ENCODE measurements at places on chromosomes 6 and 20.

DNA sequence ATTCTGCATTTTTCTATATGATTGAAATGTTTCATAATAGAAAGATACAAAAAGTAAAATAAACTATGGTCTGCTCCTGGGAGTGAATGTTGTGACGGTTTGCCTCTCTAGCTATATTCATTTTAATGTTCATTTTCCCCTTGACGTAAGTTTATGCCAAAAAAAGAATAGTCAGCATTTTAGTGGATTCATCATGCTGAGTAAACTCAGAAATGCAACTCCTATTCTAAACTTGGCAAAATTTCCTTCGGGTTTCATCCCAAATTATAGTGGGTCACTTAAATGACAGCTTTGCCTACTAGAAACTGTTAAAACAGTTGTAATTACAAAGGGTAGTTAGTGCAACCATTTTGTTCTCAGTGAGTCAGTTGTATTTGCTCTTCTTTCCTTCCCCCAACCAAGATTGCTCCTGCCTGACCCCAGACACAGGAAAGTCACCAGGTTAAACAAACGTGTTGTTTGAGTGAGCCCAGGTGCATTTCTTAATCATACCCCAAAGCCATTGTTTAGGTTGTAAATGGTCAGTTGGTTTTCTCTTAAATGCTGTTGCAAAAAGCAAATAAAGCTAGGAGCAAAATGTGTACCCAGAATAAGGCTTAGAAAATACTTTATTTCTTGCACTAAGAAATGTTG lies 482.3 kb upstream of the SOX4 start:
- DNase-seq, result no peak

DNA sequence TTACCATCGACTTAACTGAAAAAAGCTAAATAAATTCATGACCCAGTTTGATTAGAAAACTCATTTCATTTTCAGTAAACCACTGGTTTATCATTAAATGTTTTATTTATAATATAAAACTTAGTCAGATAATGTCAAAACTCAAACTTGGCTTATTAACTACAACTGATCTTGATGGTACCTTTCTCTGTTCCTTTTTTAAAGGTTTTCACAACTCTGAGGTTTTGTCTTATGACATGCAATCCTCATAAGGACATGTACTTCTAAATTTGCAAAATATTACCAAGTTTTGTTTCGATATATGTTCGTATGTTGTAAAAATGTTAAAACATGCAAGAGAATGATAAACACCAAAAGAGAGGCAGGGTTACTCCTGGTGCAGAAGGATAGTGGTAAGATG lies 82.5 kb upstream of the PDE10A start:
- no peak for DNase-seq

DNA sequence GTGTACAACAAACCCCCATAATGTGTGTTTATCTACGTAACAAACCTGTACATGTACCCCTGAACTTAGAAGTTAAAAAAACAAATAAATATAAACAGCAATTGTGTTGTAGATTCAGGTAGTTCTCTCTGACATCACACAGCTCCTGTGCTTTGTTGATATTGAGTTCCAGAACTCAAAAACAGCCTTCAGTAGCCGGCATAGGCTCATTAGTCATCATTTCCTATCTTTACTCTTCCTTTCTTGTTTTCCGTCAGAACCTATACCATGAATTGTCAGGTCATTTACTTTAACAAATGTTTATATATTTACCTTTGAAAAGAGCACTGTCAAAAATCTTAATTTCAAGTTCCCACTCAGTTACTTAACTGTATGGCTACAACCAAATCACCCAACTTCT lies 88.8 kb downstream of the ADTRP start:
- DNase-seq, result no peak

DNA sequence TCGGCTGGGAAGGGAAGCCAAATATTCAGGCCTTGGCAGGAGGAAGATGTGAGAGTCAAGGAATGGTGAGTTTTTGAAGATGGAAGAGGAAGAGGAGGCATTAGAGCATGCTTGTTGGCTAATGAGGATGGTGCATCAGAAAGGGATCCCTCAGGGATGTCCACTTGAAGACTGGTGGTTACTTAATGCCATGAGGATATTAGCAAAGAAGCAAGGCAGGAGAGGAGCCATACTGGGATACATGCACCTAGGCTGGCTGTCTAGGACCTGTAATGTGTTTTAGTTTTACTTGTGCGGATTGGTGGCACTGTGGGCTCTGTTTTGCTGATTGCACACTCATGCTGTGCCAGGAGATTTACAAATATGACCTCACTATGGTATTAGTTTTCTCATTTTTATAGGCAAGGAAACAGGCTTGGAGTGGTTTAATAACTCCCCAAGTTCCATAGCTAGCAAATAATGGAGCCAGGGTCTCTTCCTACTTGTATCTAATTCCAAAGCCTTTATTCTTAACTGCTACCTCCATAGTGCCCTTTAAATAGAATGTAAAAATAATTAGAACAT lies 37.8 kb downstream of the NCOA7 start:
- no peak for DNase-seq

DNA sequence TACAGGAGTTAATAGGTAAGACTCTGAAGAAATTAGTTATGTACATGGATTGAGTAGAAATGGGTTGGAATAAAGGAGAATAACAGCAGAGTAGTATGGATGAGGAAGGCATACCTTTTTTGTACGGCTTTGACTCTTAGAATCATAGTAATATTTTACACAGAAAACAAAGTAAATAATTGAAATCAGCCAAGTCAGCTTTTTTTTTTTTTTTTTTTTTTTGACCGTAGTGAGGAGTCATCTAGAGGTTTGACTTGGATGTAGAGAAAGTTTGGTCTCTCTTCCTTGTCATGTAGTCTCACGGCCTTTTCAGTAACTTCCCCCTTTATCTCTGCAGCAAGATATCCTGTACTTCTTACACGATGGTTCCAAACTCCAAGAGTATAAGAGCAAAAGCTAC lies 158.9 kb downstream of the FLRT3 start:
- DNase-seq, result no peak

- no peak for DNase-seq
Measured at GRCh38 chr6:141513830-141514229, 618.9 kb upstream of the GJE1 start.

GRCh38 chr6:157631838-157632614 lies 191.0 kb upstream of the SNX9 start:
- DNase-seq, result no peak

DNA sequence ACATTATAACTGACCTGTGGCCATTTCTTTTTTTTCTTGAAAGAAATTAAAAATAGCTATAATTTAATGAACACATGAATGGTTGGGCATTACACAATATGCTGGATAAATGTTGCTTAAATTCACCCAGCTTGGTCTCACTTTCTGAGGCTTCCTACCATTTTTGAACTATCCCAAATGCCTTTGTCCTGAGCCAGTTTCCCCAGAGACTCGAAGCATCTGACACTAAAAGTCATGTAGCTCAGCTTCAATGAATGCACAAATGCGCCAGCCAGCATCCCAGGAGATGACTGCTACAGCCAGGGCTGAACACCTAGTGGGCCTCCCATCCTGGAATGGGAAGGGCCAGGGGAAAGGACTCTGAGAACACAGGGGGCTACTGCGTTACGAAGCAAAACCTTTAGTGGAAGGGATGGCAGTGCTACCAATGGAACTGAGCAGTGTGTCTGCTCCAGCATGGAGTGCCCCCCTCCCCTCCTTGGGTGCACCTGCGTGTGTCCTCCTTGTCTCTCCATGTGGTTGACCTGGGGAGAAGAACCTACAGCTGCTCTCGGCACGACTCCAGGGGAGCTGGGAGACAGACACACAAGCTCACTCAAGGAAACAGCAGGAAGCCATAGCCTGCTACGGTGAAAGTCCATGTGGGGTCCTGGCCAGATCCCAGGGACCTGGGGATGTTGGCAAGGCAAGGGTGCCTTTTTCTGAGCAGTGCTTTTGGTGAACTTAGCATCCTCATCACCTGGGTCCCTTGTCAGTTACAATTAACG lies 60.9 kb downstream of the IRF4 start:
- no peak for DNase-seq

DNA sequence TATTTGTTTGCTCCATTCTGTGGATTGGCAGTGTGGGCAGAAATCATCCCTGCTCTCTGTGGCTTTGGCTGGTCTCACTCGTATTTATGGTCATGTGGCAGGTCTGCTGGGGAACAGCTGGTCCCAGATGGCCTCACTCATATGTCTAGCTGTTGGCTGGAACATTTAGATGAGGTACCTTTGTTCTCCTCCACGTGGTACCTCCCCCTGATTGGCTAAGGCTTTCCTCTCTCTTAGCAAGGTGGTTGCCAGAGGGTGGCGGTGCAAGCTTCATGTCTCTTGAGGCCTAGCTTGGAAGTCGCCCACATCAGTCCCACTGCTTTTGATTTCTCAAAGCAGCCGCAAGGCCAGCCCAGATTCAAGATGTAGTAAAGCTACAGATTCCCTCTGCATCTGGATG lies 348.5 kb upstream of the BTBD3 start:
- no peak for DNase-seq

GRCh38 chr6:106637717-106638341 lies 8.5 kb downstream of the QRSL1 start:
- DNase-seq, result no peak

DNA sequence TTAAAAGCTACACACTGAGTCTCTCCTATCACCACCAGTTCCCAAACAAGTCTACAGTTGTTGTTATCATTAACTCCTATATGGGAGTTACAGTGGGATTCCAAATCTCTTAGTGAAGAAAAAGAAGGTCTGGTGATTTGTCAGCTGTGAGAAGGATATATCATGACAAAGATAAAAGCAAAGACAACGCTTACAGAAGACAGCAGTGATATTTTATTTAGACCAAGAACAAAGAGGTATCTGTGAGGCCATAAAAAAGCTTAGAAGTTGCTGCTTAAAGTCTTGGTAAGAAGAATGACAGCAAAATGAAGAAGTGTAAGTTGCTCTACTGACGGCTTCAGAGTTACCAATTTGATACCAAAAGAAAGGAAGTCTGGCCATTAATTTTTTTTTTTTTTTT lies 47.2 kb downstream of the CHD6 start:
- DNase-seq, result no peak

DNA sequence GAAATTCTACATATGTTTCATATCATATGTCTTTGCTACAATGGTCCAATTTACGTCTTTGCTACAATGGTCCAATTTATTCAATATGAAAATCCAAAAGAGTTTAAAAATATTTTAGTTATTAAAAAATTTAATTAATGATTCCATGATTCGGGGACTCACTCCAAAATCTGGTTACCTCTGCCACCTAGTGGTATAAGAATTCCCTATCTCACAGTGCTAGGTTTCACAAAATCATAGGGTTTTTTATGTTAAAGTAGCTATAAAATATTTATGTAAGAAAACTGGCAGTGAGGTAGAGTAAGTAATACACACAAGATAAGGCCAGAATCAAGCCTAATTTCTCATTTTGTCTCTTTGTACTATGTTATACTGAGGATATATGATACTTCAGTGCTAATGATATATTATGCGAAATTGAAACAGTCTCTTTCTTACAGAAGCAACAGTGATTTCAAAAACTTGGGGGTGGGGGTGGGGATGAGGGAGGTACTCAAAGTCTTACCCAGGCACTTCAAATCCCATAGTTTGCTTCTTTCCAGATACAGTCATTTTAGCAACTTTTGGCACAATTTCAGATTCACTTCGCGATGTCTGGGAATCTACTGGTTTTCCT lies 52.3 kb downstream of the HBS1L start:
- DNase-seq, result no peak

DNA sequence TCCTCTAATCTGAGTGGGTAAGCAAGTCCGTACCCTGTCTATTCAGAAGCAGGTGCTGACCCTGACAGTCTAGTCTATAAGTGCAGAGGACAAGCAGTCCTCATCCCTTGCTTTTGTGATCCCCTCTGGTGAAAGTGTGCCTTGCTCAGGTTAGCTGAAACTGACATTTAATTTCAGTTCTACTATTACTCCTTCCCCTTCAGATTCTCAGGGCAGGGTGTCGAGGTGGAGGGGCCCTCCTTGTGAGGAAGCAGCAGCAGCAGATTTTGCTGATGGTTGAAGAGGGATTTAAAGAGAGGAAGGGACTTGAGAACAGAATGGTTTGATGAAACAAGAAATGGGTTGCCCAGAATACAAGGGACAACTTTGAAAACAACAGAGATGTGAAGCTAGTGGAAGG lies 309.3 kb downstream of the CLIC5 start:
- DNase-seq, result no peak

- no peak for DNase-seq
Measured at GRCh38 chr6:11822346-11822745, 43.7 kb upstream of the ADTRP start.

DNA sequence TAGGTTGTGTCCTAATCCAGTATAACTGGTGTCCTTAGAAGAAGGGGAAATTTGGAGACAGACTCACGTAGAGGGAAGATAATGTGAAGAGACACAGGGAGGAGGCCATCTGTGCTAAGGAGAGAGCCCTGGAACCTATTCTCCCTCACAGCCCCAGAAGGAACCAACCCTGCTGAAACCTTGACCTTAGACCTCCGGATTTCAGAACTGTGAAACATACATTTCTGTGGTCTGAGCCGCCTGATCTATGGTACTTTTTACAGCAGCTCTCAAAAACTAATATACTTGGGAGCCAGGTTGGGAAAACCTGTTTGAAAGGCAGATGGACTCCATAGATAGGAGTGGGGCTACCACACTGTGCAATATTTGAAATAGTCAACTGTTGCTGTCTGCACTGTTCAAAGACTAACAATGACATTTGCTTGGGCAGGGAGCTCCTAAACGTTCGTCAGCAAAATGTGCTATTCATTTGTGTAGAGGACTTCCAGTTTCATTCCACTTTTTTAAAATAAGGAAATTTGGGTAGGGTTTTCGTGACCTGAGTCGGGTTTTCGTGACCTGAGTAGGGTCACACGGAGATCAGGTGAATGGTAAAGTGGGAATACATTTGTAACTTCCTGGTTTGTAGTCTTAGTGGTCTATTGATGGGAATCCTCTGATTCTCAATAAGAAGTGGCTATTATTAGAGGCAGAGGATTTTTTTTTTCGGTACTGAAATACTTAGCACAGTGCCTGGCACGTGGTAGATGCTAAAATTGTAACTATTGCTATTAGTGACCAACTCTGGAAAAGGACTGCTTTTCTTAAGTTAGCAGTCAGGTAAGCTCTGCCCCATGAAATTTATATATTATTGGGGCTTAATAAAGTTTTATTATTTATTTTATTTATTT lies 11.4 kb downstream of the TAGAP start:
- no peak for DNase-seq

GRCh38 chr6:151284012-151284411 lies 44.2 kb downstream of the AKAP12 start:
- no peak for DNase-seq

GRCh38 chr6:5457041-5457440 lies 195.7 kb downstream of the FARS2 start:
- DNase-seq, result no peak

DNA sequence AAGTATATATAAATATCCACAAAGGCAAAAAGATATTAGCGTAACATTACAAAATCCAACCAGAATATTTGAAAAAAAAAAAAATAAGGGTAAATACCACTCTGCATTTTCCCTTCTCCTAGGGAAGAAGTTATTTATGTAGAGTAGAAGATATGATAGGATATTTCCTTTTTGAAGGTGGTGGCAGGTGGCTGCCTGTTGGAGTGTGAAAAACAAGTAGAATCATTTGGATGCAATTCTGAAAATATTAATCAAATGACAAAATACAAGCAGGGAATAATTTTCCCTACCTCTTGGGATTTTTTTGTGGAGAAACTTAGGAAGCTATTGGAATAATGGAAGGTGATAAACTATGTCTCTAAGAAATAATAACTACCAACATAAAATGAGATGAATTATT lies 62.5 kb upstream of the OGFRL1 start:
- no peak for DNase-seq
